A172 (cell line): ENCODE measurements at places on chromosomes 1 and 21.

DNA sequence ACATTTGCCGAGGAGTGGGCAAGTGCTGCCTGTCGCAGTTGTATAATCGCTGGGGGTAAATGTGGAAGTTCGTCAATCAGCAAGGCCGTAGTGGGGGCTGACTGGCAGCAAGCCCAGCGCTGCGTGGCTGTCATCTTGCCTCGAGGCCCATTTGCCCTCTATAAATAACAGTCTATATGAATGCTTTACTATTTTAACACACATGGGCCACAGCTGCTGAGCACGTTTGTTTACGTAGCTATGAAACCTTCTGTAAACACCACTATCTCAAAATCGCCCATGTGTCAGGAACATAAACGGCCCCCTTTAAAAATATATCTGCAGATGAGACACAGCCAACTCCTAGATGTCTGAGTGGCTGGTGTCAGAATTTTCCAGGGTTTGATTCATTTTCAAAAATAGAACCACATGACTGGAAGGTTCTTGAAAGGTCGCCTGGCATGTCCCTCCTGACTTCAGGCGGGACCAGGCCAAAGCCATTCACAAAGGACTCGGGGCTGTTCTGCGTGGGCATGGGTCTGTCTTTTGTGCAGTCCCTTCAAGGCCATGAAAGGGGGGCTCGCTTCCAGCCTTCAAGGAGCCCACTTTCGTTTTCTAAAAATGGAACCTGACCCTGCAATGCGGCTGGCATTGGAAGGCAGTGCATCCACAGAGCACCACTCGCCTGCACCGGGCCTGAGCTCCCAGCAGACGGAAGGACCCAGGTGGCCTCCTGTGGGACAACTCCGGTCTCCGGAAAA, 205.5 kb downstream of the KCNJ6 start:
- DNase-seq, result no peak

- no peak for DNase-seq
These were observed 46.3 kb upstream of the TNFSF18 start for GRCh38 chr1:173097001-173097400.

DNA sequence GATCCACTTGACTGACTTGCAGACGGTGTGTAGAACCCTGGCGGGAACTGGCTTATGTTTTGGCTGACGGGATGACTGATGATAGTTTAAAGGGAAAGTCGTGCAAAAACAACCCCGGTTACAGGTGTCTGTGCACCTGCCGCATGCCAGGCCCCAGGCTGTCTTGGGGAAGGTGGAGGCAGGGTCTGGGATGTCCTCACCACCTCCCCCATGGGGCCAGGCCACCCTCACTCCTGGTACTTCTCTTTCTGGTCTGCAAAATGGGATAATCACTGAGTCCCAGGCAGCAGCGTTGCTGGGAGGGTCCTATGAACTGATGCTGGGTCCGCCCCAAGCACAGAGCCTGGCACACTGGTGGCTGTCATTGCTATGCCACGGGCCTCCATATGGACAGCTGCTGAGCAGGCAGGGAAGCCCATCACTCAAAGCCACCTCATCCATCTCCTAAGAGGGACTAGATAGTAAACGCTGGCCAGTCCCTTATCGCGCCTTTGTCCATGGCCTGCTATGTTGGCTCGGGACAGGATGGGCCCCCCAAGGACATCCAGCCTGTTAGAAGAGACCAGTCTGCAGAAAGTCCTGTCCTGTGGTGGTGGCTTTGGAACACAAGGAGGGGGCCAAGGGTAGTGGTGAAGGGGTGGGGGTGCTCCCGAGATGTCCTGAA, 15.0 kb upstream of the SLC2A7 start:
- DNase-seq, result no peak

DNA sequence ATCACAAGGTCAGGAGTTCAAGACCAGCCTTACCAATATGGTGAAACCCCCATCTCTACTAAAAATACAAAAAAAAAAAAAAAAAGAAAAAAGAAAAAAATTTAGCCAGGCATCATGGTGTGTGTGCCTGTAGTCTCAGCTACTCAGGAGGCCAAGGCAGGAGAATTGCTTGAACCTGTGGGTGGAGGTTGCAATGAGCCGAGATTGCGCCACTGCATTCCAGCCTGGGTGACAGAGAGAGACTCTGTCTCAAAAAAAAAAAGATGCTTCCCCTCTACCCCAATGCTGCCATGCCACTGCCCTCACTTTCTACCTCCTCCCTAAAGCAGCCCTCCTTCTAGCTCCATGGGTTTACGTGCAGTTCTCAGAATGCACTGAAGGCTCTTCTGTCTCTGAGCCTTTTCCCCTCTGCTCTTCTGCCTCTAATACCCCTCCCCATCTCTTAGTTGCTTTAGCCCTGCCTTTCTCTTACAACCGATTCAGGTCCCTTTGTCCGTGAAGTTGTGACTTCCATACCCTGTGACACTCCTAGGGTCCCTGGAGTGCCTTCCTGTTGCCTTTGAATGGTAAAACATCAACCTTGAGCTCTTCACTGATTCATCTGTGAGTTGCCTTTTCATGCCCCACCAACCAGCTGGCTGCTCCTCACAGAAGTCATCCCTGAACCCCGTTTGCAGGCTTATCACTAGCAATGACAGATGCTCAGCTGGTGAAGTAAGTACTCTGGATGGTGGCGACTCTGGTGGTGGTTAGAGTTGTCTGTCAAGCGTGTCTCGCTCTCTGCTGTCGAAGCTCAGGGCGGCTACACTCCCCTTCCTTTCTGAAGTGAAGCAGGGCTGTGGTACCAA, 234.9 kb downstream of the RHOU start:
- DNase-seq, result no peak

DNA sequence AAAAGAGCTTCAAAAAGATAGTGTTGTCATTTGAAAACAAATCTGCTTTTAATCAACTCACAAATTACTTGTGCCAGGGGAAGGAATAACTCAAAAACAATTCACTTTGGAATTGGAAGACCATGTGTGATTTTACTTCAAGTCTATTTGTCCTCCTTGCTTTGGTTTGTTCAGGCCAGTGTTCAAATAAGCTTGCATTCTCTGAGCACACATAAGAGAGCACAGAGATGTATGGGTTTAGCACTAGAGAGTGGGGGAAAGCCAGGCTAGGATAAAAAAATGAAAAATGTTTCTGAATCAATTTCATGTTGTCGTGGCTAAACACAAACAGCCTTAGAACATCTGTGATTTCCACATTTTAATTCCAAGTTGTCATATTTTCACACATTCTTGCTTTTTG, 325.7 kb upstream of the LYPLAL1 start:
- DNase-seq, result no peak

DNA sequence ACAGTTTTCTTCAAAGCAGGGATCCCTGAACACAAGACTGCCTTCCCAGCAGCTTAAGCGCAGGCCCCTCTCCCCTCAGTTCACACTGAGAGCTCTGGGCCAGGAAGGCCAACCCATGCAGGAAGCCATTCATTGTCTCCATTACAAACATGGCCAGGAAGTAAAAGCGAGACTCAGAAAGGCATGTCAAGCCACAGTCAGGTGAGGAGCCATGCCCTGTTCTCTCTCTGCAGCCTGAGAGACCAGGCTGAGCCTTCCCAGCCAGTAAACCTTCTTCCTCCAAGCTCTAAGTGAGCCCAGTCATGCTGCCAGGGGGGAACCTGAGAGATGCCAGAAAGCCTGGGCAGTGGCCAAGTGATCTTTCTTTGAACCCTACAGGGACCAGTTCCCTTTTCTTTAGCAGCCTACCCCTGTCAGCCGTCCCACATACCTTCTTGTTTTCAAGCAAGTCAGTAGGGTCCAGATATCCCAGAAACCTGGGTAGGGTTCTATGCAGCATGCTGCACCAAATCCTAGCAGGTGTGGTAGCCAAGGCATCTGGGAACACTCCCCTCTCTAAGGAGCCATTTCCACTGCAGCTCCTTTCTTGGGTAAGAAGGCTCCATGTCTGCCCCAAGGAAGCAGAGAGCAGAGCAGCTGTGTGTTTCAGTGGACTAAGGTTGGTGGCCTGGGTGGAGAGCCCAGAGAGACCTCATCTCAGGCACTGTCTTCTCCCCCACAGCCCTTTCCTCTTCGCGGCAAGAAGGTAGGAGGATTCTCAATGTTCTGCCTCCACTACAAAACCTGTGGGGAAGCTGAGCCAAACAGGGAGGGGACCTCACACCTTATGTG, 977 bp downstream of the TRAF3IP3 start:
- DNase-seq, result no peak

- DNase-seq, result no peak
These were observed 8.9 kb upstream of the PCBP3 start for GRCh38 chr21:45634511-45635183.

GRCh38 chr1:41608211-41608610, 123.7 kb upstream of the EDN2 start:
- no peak for DNase-seq

DNA sequence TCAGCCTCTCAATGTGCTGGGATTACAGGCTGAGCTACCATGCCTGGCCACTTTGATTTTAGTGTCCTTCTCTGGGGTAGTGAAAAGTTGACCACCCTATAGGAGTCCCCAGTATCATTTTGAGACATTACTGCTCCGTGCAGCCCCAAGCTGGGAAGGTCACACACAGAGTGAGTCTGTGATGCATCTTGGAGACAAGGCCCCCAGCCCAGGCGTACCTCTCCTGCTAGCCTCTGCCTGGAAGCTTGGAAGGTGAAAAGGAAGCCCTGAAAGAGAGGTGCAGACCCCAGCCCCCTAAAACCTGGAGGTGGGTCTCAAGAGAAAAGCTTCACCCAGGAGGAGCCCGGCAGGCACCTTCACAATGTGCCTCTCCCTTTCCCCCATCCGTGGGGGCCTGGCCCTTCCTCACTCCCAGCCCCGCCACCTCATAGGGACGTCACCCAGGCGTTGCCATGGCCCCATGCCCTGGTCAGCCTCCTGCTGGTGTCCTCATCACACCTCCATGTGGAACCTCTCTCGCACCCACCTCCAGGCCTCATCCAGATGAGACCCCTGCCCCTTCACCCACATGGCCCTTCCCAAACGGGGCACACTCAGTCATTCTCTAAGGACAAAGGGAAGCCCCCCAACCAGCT, 5.6 kb upstream of the ARF1 start:
- no peak for DNase-seq

DNA sequence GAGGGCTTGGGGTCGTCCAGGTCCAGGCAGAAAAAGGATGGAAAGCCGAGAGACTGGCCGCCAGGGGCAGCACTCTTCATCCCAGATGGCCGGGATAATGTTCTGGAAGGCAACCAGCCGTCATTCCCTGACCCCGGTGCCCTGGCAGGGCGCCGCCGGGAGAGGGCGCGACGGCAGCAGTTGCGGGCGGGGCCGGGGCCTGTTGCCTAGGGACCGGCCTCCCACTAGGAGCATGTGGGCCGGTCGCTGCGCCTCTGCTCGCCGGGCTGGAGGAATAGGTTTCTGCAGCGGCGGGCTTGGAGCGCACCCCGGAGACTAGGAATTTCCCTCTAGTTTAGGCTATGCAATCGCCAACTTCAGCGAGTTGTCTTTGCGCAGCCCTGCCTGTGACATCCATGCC, 11.0 kb downstream of the DMRTB1 start:
- DNase-seq, result no peak

DNA sequence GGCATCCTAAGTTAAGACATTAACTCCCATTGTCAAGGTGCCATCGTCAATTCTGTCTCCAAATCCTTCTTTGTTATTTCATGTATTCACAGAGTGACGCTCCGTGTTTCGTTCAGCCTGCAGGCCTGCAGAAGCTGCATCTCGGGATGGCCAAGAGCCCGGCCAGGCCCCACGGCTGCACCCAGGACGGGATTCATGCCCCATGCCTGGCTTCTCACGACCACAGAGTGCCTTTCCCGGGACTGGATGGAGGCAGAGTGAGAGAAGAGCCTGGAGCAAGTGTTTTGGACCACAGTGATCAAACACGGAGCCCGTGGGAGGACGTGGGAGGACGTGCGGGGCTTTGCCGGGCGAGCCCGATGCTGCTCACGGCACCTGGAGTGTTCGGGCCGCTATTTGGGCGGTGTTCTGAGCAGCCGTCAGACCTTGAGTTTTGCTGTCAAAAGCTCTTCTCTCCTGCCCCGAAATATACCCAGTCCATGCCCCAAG, 56.8 kb downstream of the COL6A1 start:
- DNase-seq, result no peak

GRCh38 chr1:3249631-3250501, 180.9 kb downstream of the PRDM16 start:
- no peak for DNase-seq

- DNase-seq, result no peak
These were observed 4.0 kb downstream of the OSCP1 start for GRCh38 chr1:36446271-36446670.

DNA sequence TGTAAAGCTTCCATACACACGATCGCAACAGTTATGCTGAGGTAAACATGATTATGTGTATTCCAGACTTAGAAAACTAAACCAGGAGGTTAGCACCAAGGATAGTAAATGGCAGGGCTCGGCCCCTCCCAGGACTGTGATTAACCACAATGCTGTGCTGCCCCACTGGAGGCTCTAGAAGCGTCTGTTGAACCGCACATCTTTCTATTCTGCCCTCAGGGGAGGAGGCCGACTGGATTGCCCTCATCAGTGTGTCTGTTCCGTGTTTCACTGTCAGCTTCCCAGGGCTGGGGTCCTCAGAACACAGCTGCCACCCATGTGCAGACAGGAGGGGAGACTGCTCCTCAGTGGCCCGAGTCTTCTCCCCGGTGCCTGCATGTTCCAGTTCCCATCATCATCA, 12.8 kb upstream of the ASCL5 start:
- no peak for DNase-seq
